Activated naive CD8-positive, alpha-beta T cell treated with anti-CD3 and anti-CD28 coated beads, Interleukin-2, amount 10 ng/mL, durations not matched to agents 7 days and 5 days (primary cell): ENCODE measurements at places on chromosomes 1 and 21. TPM values are rescaled to one million over a fixed set of nuclear protein-coding genes. Genes with fewer than 3 reads are reported as not detected.

GRCh38 chr1:22471078-22471477, 19.4 kb downstream of the ZBTB40 start:
- H3K36me3 ChIP-seq, result peaks cover 4% of the 10 kb centered on the region
- no peak overlapping the region for H3K27ac ChIP-seq
- H3K4me3 ChIP-seq, result no peak overlapping the region
- no peak for DNase-seq
- H3K4me1 ChIP-seq, result no peaks in the 10 kb centered on the region

DNA sequence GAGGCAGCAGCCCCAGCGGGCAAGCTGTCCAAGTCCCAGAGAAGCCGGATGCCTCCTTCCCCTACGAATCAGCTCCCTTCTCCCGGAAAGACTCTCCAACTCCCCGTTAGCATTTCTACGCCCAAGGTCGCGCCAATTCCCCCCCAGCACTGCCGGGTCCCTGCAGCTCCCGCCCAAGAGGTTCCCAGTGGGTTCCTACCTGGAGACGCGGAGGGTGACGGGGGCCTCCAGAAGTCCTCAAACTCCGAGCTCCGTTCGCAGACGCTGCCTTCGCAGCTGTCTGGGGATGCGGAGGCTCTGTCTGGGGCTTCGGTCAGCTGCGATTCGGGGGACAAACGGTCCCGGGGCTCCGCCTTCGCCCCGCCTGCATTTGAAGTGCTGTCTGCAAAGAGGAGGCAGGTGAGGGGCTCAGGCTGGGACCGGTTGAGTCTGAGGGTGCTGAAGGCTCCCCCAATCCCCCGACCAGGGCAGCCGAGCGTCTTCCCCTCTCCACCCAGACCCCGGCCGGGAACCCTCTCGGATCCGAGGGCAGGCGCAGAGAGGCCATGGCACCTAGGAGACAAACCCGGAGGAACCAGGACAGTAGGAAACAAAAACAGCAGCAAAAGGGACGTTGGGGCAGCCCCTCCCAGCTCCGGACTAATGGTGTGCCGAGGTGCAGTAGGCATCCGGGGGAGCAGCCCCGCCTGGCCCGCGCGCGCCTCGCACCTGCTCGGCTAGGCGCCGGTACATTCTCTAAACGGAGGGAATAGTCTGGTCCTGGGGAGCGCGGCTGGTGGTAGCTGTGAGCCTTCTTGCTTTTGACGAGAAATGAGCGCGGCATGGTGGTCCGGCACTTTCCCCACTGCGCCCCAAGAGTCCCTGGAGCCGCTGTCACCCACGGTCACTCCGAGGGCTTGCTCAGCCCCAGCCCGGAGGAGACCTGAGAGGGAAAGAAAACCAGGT, 3.8 kb downstream of the GFI1 start:
- peaks cover 41% of the 10 kb centered on the region for H3K36me3 ChIP-seq
- DNase-seq, result peak; percentile 70
- H3K4me1 ChIP-seq, result peaks cover 28% of the 10 kb centered on the region
- peak overlapping the region; percentile 96 for H3K27ac ChIP-seq
- no peaks in the 10 kb centered on the region for H3K27me3 ChIP-seq
- H3K4me3 ChIP-seq, result peak overlapping the region; percentile 99

GRCh38 chr1:152001631-152002584, 8.2 kb upstream of the S100A10 start:
- no peak overlapping the region for H3K4me3 ChIP-seq
- H3K27ac ChIP-seq, result no peak overlapping the region
- no peaks in the 10 kb centered on the region for H3K36me3 ChIP-seq
- peaks cover 4% of the 10 kb centered on the region for H3K4me1 ChIP-seq
- peaks cover 47% of the 10 kb centered on the region for H3K27me3 ChIP-seq

DNA sequence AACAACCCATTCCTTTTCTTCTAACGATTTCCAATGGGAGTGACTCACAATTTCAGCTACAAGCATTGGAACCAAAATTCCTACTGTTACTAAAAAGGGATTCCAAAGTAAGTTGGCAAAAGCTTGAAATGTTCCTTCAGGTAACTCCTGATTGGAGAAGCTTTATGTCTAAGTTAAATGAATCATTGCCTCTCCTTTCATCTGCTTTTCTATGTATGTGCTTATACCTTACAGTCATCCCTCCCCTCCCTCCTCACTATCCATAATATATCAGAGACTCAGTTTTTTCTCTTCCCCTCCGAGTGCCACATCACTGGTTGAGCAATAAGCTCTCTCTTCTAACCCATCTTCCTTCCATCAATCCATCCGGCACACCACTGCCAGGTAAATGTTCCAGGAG, 86.8 kb downstream of the TIAM1 start:
- DNase-seq, result no peak
- peaks cover 2% of the 10 kb centered on the region for H3K27me3 ChIP-seq
- peaks cover 2% of the 10 kb centered on the region for H3K36me3 ChIP-seq
- H3K4me3 ChIP-seq, result no peak overlapping the region
- peaks cover 1% of the 10 kb centered on the region for H3K4me1 ChIP-seq

DNA sequence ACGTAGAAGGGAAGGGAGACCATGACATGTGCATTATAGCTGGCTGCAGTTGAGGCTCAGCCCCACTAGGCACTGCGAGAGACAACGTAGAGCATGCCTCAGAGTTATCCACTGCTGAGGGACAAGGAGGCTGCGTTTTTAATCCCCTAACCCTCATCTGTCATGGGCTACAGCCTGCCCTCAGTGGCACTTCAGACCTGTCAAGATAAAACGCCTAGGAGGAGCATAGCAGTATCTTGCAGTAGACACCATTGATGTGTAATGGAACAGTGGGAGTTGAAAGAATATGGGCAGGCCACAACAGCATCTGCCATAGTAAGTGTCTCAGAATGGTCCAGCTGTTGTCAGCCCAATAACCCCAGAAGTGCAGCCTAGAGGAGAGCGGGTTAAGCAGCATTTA, 307.0 kb upstream of the PTBP2 start:
- no peaks in the 10 kb centered on the region for H3K27me3 ChIP-seq
- H3K27ac ChIP-seq, result no peak overlapping the region
- H3K36me3 ChIP-seq, result no peaks in the 10 kb centered on the region

DNA sequence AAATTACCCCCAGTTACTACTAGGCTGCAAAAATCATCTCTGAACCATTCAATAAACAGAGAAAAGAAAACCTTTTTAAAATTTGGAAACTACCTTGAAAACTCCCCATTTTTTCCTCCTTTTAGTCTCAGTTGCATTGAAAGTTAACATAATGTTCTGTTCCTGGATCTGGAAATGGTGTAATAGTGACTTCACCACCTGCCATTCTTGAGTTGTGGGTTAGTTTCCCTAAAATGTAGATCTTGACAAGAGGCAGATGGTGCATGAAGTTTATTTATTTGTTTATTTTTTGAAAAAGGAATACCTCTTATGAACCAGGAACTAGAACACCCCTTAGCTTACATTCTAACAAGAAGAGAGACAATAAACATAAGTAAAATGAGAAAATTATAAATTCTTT, 72.8 kb downstream of the ATF6 start:
- no peak overlapping the region for H3K4me3 ChIP-seq
- no peaks in the 10 kb centered on the region for H3K27me3 ChIP-seq
- DNase-seq, result no peak

DNA sequence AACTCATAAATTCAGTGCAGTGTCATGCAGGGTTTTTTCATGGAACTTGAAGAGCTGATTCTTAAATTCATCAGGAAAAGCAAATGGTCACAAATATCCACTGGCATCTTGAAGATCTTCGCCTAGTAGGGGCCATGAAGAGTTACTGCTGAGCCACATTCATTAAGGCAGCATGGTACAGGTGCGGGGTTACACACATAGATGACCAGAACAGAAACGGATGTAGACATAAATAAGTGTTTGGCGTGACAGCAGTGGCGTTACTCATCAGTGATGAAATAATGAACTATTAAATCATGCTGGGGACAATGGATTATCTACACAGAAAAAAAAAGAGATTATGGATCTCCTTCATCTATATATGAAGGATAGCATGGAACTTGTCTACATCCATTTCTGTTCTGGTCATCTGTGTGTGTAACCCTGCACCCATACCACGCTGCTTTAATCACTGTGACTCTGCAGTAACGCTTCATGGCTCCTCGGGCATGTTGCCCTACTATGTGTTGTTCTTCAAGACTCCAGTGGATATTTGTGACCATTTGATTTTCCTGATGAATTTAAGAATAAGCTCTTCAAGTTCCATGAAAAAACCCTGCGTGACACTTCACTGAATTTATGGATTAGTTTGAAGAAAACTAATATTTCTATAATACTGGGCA, 161.3 kb downstream of the GALNT2 start:
- H3K27me3 ChIP-seq, result no peaks in the 10 kb centered on the region
- H3K4me3 ChIP-seq, result no peak overlapping the region
- H3K27ac ChIP-seq, result no peak overlapping the region
- H3K4me1 ChIP-seq, result peaks cover 12% of the 10 kb centered on the region

Gene ADGRL4
- not detected for total RNA-seq

DNA sequence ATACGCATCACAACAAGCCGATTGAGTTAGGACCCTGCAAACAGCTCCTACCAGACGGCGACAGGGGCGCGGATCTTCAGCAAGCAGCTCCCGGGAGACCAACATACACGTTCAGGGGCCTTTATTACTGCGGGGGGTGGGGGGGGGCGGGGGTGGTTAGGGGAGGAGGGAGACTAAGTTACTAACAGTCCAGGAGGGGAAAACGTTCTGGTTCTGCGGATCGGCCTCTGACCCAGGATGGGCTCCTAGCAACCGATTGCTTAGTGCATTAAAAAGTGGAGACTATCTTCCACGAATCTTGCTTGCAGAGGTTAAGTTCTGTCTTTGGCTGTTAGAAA, 162.0 kb downstream of the RUNX1 start:
- peaks cover 25% of the 10 kb centered on the region for H3K4me1 ChIP-seq
- H3K36me3 ChIP-seq, result no peaks in the 10 kb centered on the region
- no peak for DNase-seq
- H3K27ac ChIP-seq, result no peak overlapping the region
- peaks cover 14% of the 10 kb centered on the region for H3K27me3 ChIP-seq

DNA sequence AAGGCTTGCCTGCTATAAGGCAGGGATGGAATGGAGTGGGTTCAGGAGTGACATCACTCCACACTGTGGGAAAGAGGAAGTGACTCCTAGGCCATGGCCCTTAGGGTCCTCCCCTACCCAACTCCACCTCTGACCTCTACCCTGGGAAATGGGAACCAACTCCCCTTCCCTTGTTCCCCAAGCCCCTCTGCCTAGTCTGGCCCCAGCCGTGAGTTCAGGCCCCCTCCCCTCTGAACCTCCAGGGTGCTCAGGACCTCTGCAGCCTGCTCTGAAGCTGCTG, 3.8 kb upstream of the GUCA2A start:
- no peak for DNase-seq
- no peak overlapping the region for H3K4me3 ChIP-seq
- no peak overlapping the region for H3K27ac ChIP-seq

Gene PWP2
- 12.2 TPM for total RNA-seq

- no peak overlapping the region for H3K4me3 ChIP-seq
- no peak overlapping the region for H3K27ac ChIP-seq
- peaks cover 32% of the 10 kb centered on the region for H3K36me3 ChIP-seq
- H3K4me1 ChIP-seq, result peaks cover 18% of the 10 kb centered on the region
Measured at GRCh38 chr1:47309427-47309826, 4.5 kb downstream of the STIL start.

DNA sequence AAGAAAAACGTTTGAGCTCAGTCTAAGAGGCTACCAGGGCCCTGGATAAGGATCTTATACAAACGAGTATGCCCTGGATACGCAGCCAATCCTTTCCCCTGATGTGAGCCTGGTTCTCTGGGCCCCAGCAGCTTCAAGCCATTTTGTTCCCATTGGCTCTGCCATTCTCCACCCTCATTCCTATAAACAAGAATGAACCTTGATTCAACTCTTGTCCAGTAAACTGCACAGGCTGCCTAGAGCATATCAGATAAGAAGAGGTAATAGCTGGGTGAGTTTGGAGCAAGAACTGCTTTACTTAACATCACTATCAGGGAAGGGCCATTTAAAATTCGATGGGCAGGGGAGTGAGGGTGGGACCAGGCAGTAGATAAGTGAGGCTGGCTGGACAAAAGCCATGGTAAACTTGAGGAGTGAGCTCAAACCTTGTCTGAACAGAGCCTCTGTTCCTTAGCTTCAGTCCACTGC, 11.3 kb downstream of the BTG2 start:
- H3K36me3 ChIP-seq, result peaks cover 13% of the 10 kb centered on the region
- H3K4me3 ChIP-seq, result no peak overlapping the region
- H3K4me1 ChIP-seq, result peaks cover 33% of the 10 kb centered on the region
- H3K27ac ChIP-seq, result no peak overlapping the region

- peaks cover 4% of the 10 kb centered on the region for H3K27me3 ChIP-seq
- H3K4me3 ChIP-seq, result peak overlapping the region; percentile 55
- peaks cover 5% of the 10 kb centered on the region for H3K4me1 ChIP-seq
- DNase-seq, result no peak
- H3K36me3 ChIP-seq, result no peaks in the 10 kb centered on the region
- H3K27ac ChIP-seq, result peak overlapping the region; percentile 64
Measured at GRCh38 chr1:965526-966134, 652 bp upstream of the PLEKHN1 start.

Gene CDC73
- 55.2 TPM for total RNA-seq

GRCh38 chr1:7313081-7313546, 458.0 kb upstream of the VAMP3 start:
- H3K27me3 ChIP-seq, result peaks cover 5% of the 10 kb centered on the region
- H3K36me3 ChIP-seq, result no peaks in the 10 kb centered on the region
- H3K4me3 ChIP-seq, result no peak overlapping the region
- DNase-seq, result no peak
- no peak overlapping the region for H3K27ac ChIP-seq

Gene PRAMEF25
- not detected for total RNA-seq

Gene MFAP2
- not detected for total RNA-seq

DNA sequence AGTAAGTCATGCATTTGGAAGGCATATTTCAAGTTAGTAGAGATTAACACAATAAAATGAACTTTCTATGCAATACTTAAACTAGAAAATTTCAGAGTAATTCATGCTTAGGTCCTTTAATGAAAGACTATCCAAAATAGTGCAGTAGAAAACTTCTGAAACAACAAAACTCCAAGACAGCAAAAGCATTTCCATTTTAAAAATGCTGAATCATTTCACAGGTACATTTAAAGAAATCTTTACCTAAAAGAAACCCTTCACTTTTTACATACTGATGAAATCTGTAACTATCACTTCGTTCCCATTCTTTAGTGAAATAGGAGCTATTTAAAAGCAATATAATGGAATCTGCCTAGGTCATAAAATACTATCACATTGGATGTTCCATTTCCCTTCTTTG, 17.5 kb downstream of the CSDE1 start:
- no peak overlapping the region for H3K4me3 ChIP-seq
- no peak overlapping the region for H3K27ac ChIP-seq
- peaks cover 20% of the 10 kb centered on the region for H3K4me1 ChIP-seq
- H3K27me3 ChIP-seq, result no peaks in the 10 kb centered on the region
- H3K36me3 ChIP-seq, result peaks cover 45% of the 10 kb centered on the region
